ENCODE measurements at places on chromosomes 12 and 14. TPM values are rescaled to one million over a fixed set of nuclear protein-coding genes. Genes with fewer than 3 reads are reported as not detected.

TUNAR gene
- 0.17 TPM for total RNA-seq

RBP5 gene
- 0.70 TPM for total RNA-seq

C12orf54 gene
- not detected for total RNA-seq

MORN3 gene
- total RNA-seq = 0.18 TPM

CCT2 gene
- total RNA-seq = 270 TPM

TTC6 gene
- total RNA-seq = not detected

OTOGL gene
- total RNA-seq = not detected

KRT82 gene
- not detected for total RNA-seq

HOXC4 gene
- total RNA-seq = 20.1 TPM

SLC25A47 gene
- total RNA-seq = not detected

GLT1D1 gene
- total RNA-seq = 0.32 TPM

C12orf50 gene
- 0.08 TPM for total RNA-seq

NRIP2 gene
- total RNA-seq = not detected

KITLG gene
- not detected for total RNA-seq

CIROP gene
- total RNA-seq = not detected

NGB gene
- not detected for total RNA-seq

GALC gene
- 18.0 TPM for total RNA-seq

CCDC175 gene
- not detected for total RNA-seq

OR4E1 gene
- total RNA-seq = not detected

CELA1 gene
- total RNA-seq = not detected

CEBPE gene
- total RNA-seq = 2.2 TPM

Measured in OCI-LY7 (cell line).